ENCODE measurements at places on chromosomes 13 and 19.
A peak's percentile ranks its signal among the peaks of the same experiment; 100 is the strongest.

DNA sequence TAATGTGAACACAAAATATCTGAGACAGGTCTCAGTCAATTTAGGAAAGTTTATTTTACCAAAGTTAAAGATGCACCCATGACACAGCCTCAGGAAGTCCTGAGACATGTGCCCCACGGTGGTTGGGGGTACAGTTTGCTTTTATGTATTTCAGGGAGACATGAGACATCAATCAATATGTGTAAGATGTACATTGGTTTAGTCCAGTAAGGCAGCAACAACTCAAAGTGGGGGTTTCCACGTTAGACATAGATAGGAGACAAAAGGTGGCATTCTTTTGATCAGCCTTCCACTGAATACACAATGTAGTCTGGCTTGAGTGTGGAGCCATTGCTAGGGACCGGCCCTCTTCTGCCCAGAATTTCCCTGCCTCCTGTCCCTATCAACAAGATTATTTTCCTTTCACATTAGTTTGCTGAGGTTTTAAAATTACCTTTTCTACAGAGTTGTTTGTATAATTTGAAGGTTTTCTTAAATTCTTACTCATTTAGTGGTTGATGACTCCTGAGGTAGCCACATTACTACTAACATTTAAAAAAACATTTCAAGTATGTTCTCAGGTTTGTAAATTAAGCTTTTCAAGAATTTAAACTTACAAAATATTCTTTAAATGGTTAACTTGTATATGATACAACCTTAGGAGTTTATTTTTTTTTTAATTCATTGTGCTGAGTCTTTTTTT, 33.2 kb downstream of the RNASEH2B start:
- no peak for DNase-seq

DNA sequence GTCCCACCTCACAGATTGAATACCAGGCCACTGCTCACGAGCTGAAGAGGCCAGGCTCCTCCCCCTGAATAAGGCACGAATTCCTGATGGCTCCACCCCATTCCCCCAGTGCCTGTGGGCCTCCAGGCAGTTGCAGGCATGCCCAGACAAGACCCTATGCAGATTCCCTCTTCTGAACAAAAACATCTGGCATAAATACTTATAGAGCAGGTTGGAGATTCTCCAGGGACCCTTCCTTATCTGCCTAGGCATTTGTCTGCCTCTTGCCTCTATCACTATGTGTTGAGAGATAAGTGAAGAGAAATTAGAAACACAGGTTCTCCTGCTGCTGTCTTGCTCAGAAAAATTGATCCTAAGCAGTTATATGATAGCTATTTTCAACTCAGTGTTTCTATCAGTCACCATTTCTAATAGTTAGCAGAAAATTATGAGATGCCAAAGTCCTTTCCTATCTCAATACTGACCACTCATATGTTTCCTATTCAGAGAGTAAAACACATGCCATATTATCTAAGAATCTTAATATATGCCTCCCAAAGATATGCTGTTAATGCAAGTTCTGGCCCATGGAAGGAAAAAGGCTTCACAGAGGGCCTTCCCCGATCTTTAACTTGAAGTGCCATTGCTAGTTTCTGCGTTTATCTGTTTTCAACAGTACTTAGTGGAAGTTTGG, 364.0 kb downstream of the KCTD12 start:
- DNase-seq, result no peak

DNA sequence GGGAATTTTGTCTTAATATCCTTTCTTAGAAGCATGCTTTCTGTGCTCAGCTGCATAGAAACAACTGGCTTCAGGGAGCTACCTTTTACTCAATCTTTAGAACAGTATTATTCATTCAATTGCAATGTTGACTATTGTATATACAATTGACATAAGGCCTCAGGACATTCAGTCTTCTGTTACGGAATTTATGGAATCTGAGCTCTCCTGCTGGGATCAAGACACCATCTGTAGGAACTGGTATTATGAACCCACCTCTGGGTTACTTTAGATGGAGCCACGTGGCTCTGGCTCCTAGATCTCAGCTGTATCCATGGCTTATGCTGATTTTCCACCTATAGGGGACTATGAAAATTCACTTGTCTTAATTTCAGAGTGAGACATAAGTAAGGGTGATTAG, 716.2 kb upstream of the GPC6 start:
- no peak for DNase-seq

DNA sequence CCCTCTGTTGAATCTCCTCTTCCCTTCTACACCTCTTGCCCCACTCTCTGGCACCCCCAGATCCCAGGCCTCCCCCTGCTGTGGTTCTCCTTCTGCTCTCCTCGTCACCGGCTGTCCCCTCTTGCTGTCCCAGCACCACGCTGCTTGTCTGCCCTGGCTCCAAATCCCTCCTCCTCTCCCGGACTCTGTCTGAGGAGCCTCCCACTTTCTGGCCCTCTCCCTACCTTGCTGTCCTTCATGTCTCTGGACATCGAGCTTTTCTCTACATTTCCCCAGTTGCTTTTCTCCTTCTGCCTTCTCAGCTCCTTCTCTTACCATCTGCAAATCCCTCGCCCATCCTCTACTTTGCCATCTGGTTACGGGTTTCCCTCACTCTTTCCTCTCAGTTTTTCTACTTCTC, 1.2 kb downstream of the ZNF347 start:
- DNase-seq, result no peak

DNA sequence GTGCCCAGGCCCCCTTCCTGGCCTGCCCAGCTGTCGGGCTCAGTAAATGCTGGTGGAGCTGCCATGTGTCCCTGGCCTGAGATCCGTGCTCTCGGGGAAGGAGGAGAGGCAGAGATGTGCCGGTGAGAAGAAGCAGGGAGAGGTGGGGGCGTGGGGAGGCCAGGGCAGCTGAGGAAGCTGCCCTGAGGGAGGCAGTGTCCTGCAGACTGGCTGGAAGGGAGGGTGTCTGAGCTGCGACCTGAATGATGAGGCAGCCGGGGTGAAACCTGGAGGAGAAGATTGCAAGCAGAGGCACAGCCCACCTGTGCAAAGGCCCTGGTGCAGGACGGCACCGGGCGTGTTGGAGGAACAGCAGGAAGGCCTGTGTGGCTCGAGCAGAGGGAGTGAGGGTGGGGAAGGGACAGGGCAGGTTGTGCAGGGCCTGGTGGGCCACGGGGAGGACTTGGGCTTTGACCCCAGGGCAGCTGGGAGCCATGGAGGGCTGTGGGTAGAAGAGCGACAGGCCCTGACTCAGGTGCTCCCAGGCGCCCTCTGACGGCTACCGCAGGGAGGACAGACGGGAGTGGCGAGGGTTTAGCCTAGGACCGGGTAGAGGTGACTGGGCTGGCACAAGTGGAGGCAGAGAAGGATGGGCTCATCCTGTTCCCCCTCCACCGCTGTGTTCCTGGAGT, 14.0 kb upstream of the CELF5 start:
- DNase-seq, result no peak

DNA sequence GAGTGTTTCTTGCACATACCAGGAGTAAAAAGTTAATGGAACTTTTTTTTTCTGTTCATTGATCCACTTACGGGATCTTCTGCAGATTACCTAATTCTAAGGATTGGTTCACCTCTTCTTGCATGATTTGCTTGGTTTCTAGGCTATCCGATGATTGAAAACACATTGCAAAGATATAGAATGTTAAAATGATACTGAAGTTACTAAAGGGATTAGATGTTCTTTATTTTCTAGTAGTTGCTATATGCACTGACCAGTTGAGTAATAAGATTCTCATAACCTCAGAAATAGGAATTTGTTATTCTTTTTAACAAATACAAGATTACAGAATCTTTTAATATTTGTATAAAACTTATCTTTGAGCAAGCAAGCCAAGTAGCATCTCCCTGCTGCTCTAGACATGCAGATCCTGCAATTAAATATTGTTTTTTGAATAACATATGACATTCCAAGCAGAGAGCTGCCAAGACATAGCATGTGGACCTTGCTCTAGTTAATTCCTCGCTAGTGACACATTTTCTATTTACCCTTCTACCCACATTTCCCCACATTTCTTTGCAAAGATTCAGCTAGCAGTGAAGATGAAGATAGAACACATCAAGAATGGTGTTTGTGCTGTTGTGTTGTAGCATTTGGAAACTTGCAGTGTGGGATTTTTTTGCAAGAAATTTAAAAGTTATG, 51.7 kb upstream of the RNF113B start:
- DNase-seq, result no peak

DNA sequence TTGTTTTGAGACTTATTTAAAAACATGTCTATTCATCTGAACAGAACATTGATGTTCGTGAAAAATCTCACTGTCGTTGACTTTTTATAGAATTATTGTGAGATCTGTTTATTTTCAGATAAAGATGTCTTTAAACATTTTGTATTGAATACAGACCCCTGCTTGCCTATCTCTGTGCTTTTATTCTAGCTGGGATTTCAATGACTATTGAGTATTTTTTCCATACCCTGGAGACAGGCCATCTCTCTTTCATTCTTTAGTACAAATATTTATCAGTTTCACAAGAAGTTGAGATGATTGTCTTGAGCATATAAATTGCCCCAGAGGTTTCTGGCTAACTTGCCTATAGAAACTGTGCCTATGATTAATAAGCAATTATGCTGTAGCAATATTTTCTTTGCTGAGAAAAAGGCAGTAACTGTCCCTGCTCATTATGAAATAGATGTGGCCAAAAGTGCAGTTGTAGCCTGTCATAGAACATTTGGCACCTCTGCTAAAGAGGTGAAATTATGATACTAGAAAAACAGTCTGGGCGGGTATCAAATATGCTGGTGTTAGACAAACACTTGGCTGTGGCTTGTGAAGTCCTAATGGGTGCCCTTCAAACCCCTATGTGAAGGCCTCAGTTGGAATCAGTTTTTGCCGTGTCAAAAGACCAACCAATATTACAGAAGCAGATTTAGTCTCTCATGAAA, 360.6 kb downstream of the HS6ST3 start:
- peak; percentile 37 for DNase-seq

DNA sequence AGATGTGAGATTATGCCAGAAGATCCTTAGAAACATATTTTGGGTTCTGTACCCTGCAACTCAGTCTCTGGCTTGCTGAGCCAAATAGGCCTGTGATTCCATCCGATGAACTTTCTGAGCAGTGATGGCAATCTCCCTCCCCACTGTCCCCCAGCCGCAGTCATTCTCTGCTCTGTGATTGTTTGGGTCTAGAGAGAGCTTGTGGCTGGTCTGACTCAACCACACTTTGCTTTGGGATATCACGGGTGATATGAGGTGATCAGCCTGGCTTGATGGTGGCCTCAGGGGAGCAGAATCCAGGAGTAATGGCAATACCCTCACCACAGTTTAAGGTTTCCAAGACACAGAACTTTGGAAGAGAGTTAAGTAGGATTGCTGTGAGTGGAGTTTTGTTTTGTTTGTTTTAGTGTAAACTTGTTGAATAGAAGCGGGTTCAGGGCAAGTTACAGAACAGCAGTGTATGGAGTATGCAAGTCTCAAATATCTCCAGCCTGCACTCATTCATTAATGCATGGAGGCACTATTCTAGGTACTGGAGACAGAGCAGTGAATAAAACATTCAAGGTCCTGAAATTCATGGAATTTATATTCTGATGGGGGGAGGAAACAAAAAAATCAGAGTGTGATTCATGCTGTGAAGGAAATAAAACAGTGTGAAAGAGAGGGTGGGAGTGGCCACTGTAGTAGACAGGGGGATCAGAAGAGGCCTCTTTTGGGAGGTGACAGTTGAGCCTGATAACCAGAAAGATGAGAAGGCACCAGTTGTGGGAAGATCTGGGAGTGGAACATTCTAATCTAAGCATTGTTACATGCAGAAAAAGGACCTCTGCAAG, 5.3 kb downstream of the SAMD4B start:
- no peak for DNase-seq

- DNase-seq, result no peak
Observed at GRCh38 chr13:97979051-97979450, 25.6 kb downstream of the IPO5 start.
